Smooth muscle cell of trachea (primary cell): ENCODE measurements at places on chromosomes 3 and 15. TPM values are rescaled to one million over a fixed set of nuclear protein-coding genes. Genes with fewer than 3 reads are reported as not detected.

The EFHB gene
- total RNA-seq, result 0.15 and 0.17 TPM in 2 replicates

The FGF12 gene
- 0.17 TPM in 1 of 2 replicates, not detected in the other for total RNA-seq

The PIGBOS1 gene
- 4.8 and 11.5 TPM in 2 replicates for total RNA-seq

The CPEB1 gene
- total RNA-seq, result 36.7 and 42.7 TPM in 2 replicates

The FBN1 gene
- total RNA-seq, result 887 and 1,012 TPM in 2 replicates

The NR1D2 gene
- total RNA-seq, result 30.5 and 50.1 TPM in 2 replicates

The XCR1 gene
- total RNA-seq, result under 0.01 TPM in 1 of 2 replicates, not detected in the other
